ENCODE measurements at places on chromosomes 13 and 19.

GRCh38 chr19:46634045-46634655, 1.9 kb downstream of the GNG8 start:
- peak; percentile 97 for DNase-seq

- DNase-seq: no peak
Measured at GRCh38 chr19:14514215-14514863, 3.9 kb downstream of the DNAJB1 start.

DNA sequence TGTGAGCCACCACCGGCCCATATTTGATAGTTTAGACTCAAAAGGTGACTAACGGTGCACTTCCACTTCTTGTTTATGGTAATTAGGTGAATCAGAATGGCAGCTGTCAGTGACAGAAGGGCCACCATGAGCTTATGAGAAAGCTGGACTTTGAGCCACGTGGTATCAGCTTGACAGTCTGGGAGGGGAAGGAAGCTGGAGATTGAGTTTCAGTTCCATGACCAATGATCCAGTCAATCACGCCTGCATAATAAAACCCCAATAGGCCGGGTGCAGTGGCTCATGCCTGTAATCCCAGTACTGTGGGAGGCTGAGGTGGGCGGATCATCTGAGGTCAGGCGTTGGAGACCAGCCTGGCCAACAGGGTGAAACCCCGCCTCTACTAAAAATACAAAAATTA, 8.2 kb downstream of the EID2B start:
- no peak for DNase-seq

DNA sequence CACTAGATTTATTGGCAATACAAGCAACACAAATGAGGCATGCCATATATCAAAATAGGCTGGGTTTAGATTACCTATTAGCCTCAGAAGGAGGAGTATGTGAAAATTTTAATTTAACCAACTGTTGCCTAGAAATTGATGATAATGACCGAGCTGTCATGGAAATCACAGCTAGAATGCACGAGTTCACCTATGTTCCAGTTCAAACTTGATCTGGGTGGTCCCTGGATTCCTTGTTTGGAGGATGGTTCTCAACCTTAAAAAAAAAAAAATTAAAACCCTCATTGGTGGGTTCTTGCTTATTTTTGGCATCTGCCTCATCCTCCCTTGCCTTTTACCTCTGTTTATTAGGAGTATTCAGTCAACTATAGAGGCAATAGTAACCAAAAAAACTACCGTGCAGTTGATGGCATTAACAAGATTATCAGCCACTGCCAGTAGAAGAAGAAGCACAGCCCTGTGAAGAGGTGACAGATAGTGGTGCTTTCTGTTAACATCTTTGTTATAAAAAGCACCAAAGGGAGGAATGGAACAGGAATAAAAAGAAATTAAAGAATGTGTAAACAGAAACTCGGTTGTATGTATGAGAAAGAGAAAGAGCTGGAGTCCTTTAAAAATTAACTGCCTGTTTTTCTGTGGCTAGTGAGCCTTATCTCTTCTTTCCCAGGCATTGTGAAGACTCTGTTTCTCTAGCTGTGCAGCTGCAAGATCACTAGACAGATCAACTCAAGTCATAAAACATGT, 106.4 kb downstream of the ZNF429 start:
- DNase-seq: no peak

GRCh38 chr19:44623080-44623479, 9.7 kb downstream of the IGSF23 start:
- no peak for DNase-seq

DNA sequence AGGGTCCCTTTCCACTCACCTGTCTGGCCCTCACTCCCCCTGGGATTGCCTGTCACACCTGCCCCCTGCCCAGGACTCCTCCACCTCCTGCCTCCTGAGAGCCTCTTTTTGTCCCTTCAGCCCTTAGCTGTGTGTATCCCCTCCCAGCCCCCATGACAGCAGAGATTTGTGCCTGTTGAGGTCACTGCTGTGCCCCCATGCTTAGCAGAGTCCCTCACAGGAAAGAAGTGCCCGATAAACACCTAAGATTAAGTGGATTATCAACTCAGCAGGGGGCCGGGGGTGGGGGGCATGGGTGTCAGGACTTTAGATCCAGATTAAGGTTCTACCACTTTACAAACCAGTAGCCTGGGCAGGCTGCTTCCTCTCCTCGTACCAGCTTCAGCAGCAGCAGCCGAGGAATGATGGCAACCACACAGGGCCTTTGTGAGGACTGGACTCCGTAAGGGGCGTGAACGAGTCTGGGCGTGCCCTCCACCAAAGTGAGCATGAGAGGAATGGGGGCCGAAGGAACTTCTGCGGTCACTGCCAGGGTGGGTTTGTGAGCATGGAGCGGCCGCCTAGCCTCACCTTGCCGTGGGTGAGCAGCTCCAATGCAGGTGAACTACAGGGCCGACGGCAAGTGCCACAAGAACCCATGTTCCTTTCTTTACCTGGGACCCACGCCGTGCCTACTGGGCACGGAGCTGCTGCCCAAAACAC, 36.1 kb downstream of the ZNF787 start:
- DNase-seq: no peak

- no peak for DNase-seq
Measured at GRCh38 chr13:78096221-78096620, 177.6 kb upstream of the EDNRB start.

DNA sequence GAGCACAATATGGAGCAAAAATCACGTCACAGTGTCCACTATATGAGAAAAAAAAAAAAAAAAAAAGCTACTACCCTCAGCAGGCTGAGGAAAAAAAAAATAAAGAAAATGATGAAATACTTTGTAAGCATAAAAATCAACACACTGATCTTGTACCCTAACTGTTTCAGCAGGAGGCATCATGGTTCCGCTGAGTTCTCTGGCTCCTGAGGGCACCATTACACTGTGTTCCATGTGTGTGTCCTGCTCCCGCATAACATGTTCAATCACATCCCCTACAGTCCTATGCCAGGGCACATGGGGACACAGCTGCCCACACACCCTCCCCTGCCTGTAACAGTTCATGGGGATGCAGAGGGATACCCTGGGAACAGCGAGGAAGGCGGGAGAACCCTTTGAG, 33.5 kb downstream of the DOCK9 start:
- no peak for DNase-seq

DNA sequence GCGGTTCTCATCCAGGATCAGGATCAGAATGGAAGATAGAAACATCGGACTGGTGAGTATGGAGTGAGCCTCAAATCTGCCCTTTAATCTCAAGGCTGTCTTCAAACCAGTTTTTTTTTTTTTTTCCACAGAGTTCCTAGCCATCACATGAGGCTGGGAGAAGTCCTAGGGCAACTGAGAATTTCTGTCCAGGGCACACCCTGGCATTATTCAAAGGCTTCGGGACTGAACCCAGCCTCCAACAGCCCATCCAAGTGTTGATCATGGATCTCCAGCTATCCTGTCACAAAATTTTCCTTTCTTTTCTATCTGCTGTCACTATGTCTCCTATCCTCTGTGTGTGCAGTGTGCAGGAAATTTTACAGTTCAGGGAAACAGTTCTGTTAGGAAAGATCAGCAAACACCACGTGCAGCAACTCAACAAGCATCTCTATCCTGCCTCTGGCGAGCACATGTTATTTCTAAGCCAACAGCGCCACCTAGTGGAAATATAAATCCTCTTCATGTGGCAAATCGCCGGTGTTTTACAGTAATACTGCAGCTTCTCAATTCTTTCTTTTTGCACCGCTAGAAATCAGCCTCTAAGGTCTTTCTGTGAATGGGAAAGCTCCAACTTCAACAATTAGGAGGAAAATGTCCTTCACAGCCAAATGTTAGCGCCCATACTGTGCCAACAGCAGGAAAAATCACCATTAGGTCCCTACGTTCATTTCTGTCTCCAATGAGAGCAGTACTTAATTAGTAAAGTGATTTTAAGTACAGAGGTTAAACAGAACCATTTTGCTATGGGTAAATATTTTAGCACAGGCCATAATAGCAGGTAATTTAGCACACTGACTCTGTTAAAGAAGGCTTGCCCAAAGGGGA, 21.4 kb upstream of the ZNF181 start:
- peak; percentile 73 for DNase-seq

GRCh38 chr13:101291646-101292515, 124.4 kb downstream of the NALCN start:
- no peak for DNase-seq

GRCh38 chr19:18491995-18492953, 29.6 kb downstream of the ELL start:
- DNase-seq: no peak

DNA sequence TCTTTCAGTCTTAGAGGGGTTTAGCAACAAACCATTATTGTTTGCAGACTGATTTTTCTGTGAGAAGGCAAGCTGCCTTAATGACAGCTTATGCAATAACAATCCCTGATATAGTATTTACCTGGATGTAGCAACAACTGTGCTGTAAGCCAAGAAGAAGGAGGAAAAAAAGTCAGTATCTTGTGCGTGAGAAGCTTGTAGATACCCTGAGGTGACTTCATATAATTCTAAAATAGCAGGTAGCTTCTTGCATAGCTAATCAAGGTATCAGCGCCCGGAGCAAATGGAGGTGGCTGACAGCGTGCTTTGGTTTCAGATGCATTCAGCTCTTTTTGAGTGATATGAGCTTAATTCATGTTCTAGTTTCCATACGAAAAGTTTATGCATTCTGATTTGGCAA, 309.8 kb downstream of the KLF5 start:
- no peak for DNase-seq

- DNase-seq: no peak
Measured at GRCh38 chr13:31946091-31946770, 85.3 kb upstream of the FRY start.

DNA sequence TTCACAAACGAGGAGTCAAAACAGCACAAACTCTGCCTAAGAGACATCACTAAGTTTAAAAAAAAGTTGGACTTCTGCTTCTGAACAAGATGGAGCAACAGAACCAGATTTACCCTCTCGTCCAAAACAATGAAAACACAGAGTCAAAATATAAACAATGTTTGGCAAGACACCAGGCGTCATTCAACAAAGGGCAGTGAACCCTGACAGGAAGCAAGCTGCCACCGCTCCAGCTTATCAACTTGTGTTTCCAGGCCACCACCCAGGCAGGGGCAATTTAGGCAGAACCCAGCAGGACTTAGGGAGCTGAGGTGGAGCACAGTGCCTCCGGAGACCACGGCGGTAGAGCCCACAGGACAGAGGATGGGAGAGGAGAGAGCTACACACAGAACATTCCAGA, 8.6 kb upstream of the NAPA start:
- no peak for DNase-seq

DNA sequence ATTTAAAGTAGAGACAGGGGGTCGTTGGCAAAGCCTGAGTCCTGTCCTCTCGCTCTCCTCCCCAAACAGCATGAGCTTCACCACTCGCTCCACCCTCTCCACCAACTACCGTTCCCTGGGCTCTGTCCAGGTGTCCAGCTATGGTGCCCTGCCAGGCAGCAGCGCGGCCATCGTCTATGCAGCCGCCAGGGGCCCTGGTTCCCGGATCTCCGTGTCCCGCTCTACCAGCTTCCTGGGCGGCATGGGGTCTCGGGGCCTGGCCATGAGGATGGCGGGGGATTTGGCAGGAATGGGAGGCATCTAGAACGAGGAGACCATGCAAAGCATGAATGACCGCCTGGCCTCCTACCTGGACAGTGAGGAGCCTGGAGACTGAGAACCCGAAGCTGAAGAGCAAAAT, 1117.2 kb upstream of the MIR17HG start:
- no peak for DNase-seq

DNA sequence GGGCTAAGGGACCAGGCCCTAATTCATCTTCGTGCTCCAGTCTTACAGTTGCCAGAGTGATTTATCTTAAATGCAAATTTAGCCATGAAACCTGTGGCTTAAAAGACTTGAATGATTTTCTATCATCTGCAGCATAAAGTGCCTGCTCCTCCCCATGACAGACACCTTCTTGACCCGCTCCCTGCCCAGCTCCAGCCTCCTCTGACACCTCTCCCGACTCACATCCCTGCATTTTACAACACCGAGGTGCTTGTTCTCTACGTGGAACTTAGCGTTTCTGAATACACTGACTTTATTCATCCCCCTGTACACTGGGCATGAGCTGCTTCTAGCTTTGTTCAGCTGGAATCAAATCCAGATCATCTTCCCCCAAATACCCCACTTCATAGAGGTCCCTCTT, 128.7 kb upstream of the MYO16 start:
- no peak for DNase-seq

DNA sequence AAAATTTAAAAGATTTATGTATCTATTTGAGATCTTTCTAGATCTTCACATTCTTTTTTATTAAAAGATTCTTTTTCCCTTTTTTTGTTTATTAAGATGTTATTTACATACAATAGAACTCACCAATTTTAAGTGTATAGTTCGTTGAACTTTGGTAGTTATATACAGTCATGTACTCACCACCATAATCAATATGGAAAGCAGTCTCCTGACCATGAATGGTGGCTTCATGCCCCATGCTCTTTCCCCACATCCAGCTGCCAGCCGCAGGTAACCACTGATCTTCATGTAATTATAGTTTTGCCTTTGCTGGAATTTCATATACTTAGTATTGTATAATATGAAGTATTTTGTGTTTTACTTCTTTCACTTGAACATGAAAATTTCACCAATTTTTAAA, 20.6 kb upstream of the GPR183 start:
- DNase-seq: no peak

- DNase-seq: no peak
Measured at GRCh38 chr19:44176590-44176989, 11.7 kb downstream of the ZNF226 start.

DNA sequence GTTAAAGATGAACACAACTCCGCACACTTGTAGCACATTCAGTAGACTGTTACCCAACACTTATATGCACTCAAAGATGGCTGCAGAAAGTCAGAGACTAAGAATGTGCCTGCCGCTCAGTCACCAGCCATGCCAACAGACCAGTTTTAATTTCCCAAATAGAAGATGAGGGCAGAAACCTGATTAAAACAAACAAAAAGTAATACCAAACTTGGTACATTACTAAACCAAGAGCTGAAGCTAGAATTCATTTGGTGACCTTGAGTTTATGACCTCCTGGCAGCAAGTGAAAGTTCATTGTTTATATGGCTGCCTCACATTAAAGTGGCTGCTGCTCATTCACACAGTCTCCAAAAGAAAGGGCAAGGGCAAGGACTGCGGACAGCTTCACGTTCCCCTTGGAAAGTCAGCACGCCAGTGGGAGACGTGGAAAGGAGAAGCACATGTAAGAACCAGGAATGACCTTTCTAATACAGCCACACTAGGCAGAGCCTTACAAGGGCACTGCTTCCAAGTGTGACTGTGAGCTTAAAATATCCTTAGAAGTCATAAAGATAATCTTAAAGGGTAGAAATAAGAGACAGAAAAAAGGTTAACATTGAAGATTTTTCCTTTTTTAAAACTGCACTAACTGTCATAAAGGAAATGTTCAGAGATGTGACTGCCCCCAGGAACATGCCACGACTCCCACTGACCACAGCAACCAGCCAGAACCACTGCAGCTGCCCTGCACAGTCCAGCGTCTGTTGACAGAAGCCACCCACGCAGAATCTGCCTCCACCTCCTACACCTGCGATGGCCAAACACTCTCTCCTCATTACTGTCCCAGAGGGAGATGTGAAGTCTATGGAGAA, 73.5 kb downstream of the STK24 start:
- no peak for DNase-seq

DNA sequence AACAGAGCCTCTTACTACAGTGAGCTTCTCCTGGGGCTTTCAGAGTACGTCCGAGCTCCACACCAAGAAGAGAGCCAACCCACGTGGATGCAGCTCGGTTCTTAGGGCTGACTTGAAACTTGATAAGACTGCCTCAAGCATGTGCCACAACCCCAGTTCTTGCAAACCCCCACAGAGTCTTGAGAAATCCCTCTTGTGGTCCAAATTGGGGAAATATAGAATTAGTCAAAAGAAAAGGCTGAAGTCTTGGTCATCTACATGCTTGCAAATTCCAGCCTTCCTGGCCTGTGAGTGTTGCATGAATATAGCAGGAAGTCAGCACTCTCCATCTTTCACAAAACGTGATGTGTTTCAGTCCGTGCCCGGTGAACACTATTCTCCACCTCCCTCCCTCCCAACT, 95.2 kb downstream of the GGACT start:
- no peak for DNase-seq

All from iPS-NIHi11 (cell line).